ENCODE measurements at places on chromosomes 5 and 9.

DNA sequence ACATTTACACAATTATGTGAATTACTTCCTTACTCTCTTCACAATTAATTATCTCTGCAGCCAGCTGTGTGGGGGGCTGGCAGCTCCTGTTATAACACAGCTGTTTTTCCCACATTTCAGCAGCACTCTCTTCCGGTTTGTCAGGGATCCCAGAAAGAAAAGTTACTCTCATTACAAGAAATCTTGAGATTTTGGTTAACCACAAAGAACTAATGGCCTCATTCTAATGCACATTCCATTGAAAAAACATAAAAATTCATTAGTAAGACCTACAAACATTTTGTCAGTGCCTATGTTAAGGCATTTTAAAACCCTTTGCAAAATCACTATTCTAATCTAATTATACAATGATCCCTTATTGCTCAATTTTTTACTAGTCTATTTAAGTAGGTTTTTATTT is 64.1 kb downstream of the PDE4D start:
- DNase-seq = no peak

DNA sequence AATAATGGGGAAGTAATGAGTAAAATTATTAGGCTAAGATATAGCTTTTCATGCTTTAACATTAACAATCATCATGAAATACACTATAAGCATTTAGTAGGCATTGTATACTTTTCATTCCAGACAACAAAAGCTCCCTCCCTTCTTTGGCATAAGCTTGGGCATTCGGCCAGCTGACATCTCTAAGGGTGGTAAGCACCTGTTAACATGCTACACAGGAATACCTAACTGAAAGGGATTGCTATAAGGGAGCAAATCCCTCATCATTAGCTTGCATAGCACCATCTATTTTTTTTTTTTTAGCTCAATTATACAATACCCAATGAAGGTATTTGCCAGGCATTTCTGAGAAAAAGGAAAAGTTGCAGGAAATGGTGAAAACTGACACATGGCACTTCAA is 16.6 kb downstream of the STRBP start:
- DNase-seq = no peak

DNA sequence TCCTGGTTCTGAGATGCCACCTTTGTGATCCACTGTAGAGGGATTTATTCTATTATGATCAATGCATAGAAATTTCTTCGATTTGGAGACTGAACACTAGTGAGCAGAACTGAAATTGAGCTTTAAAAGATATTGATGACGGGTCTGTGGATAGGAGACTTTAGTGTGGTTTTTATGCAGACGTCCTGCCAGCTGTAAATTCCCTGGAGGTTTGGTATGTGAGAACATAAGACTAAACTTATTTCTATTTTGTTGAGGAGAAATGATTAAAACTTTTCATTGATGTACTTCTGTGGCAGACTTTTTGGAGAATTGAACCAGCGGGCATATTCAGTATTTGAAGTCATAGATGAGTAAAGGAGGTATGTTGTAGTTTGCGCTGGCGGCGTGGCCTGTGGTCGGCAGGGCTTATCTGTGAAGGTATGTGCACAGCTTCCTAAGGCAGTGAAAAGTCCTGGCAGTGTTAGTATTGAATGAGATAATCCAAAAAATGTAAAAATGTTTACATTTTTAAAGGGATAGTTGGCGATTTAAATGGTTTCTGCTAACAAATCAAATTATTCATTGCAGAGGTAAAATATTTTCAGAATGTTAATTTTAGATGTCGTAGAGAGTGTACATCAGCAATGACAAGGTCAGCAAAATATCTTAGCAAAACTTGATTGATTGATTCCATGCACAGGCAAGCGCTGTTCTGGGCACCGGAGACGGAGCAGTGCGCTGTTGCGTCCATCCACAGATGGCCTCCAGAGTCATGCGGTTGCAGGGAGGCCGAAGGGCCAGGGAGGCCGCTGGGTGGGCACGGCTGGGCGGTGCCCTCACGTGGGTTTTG is 20.4 kb downstream of the TENT4A start:
- DNase-seq = no peak

DNA sequence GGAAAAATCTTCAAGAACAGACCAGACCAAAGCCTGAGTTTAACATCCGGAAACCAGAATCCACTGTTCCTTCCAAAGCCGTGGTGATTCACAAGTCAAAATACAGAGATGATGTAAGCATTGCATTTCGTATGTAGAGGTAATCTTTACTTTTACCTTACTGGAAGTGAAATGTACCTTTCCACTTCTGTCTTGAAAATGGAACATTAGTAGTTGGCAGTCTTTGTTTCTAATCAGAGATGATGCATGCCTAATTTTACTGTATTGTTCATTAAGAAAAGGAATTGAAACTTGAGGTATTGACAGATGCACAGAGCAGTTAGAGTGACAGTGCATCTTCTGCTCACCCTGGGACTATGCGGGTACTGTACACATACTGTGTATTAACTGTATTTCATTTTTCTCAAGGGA is 34.6 kb downstream of the HABP4 start:
- no peak for DNase-seq

GRCh38 chr5:68480335-68480940 is 264.9 kb downstream of the PIK3R1 start:
- no peak for DNase-seq

DNA sequence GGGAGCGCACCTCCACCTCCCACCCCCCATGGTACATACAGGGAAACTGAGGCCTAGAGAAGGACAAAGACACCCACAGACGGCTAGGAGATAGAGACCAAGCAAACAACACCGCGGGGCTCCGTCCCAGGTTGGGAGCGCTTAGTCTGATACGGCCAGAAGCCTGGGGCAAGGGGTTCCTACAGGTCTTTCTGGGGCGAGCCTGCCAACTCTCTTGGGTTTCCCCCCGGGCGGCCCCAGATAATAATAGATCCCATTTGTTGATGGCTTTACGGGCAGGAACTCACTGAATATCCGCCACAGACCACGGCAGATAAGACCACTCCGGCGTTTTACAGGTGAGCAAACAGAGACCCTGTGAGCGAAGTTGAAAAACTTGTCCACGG is 5.0 kb upstream of the EBF1 start:
- no peak for DNase-seq

DNA sequence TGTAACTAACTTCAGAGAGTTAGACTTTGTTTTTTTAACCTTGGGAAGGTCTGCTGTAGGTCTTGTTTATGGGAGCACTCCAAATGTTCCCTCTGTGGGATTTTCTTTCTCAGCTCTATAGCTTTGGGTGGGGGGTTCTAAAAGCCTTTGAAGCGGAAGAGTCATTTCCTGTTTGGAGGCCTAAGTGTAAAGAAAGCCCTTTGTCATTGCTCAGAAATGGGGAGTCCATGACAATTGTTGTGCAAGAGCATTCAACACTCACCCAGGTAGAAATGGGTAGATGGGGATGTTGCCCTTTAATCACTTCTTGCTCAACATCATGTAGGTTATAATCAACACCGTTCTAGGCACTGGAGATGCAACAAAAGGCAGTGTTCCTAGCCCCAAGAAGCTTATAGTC is 30.3 kb upstream of the MAST4 start:
- no peak for DNase-seq

DNA sequence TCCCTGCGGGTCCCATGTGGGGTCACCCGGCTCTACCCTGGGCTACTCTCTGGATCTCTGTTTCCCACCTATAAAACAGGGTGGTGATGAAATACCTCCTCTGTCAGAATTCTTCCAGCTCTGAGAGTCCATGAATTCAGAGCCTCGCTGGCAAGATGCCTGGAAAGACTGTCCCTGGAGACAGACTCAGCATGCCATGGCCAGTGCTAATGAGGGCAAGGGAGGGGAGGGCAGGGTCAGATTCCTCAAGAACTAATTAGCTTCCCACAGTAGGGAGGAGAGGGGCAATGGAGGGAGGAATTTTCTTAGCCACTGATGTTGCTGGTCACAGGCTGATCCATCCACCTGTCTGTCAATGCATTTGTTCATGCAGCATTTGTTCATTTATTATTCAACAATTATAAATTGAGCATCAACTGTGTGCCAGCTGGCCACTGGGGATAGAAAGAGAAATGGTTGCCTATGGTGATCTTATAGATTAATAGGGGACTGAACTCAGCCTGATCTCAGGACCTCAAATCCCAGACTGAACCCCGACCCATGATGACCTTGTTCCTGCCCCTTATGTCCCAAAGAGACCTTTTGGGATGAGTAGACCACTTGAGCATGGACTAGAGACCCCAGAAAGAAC is 4.7 kb downstream of the SYNPO start:
- peak; percentile 47 for DNase-seq

DNA sequence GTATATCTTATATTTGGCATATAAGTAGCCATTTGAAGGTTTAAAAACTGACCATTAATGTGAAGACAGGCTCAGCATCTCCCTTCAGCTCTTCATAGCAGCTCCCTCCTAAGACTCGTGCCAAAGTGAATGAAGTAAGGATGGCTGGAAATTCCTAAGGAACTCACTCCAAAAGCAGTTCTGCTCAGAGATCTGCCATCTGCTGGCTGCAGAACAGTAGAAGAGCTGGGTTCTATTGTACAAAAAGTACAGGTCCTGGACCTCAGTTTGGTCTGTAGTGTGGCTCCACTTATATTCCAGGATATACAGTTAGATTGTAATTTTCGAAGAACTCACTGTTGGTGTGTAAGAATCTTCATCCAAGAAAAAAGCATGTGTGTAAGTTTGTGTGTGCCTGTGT is 104.9 kb upstream of the RUSC2 start:
- peak; percentile 14 for DNase-seq

DNA sequence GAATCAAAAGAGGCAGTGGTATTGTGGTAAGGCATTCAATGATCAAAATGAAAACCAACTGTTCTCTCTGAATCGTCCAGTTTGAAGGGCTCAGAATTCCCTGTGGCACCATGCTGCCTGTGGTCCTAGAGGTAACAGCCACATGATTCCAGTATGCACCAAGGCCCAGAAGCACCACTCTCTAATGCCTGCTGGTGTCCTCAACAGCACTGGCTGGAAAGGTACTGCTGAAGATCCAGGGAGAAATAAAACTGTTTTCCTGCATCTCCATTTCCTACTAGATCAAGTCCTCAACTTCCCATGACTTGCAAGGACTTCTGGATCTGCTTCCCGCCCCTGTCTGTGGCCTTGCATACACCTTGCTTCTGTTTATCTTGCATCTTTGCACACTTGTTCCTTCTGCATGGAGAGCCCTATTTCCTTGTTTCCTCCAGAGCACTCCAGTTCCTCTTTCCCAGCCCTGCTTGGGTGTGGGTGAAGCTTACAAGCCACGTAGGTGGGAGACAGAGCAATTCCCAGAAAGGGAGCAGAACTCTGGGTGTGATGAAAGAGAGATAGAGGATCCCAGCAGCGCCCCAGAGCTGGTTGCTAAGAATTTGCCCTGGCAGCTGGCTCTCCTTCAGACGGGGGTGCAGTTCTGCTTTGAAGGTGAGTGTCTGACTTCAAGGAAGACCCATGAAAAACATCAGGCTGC is 41.0 kb upstream of the EQTN start:
- DNase-seq = no peak

GRCh38 chr9:125202846-125203618 is 2.7 kb downstream of the RABEPK start:
- DNase-seq = no peak

GRCh38 chr5:173454361-173454735 is 126.1 kb upstream of the STC2 start:
- no peak for DNase-seq

DNA sequence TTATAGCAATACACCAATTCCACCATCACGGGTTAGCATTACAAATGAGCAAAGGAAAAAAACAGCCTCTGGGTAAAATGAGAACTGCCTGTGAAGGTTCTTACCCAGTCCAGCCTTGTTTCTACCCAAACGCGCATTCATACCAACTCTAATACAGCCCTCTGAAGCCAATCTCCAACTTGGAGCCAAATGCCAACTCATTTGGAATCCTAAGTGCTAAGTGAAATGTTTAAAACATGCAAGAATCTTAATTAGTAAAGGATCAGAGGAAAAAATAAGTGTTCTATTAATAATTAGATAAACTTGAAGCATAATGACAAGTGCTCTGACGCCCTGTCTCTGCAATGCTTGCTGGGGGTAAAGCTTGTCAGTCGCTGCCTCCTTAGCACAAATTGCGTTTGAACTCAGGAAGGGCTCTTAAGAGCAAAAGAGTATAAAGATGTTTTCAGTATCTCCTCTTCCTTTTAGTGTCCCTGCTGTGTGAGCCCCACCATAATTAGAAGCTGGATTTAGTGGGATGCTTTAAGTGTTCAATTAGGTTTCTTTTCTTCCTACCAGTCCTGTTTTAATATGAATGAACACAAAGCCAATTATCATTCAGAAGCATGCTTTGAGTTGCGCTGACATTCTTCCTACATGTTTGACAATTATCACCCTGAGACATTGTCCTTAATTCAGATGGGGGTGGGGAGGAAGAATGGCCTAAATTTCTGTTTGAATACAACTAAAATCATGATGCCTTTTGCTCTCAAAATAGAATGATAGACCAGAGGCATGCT is 537.6 kb downstream of the DTWD2 start:
- DNase-seq = no peak

- DNase-seq = no peak
These were observed 1877.3 kb upstream of the ACO1 start for GRCh38 chr9:30507166-30507565.

GRCh38 chr9:35606138-35606504 is 1.1 kb downstream of the TESK1 start:
- no peak for DNase-seq

DNA sequence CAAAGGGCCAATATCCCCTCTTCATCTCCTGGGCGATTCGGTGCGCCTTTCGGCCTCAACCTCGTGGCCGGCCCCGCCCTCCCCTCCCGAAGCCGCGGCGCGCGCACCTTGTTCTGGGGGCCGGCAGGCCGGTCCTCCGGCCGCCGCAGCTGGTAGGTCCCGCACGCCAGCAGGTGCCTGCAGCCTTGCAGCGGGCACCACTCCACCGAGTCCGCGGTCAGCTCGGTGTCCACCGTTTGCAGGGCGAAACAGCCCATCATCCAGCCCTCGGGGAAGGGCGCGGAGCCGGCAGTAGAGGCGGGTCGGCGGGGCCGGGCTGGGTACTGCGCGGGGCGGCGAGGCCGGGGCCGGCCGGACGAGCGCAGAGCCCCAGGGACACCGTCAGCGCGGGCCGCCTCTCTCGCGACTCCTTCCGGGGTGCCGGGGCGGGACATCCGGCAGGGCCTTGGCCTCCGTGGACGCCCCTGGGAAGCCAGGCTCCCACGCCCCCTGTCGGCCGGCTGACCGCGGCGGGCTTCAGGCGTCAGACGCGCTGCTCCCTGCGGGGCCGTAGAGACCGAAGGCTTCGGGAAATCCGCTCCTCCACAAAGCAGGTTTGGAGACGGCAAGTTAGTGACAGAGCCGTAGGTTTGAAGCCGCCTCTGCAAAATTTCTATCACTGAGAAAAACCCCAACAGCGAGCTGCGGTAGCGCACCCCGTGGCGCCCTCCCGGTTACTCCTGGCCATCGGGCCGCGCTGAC is at the start of gene DPH7:
Gene DPH7 (minus strand): TSS at position 408 of the 741 bp plus-strand sequence. CDS start 148 bp downstream, at position 260.
- DNase-seq = peak; percentile 91

DNA sequence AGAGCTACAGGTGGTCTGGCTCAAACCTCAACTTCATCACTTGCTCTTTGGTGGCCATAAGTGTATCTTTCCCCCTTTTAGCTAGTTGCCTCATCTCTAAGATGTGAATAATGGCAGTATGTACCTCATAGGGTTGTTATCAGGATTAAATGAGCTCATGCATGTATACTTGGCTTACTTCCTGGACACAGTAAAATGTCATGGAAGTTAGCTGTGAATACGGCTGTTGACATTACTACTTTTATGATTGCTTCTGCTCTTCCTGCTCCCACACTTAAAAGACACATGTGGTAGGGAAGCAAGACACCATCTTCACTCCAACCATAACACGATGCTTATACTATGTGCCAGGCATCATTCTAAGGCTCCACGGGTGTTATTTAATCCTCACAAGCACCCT is 114.5 kb upstream of the GPR151 start:
- DNase-seq = no peak

- DNase-seq = no peak
These were observed 3.6 kb downstream of the BBLN start for GRCh38 chr9:128163523-128164306.
